ENCODE measurements at places on chromosomes 13 and 19. TPM values are rescaled to one million over a fixed set of nuclear protein-coding genes. Genes with fewer than 3 reads are reported as not detected.

DNA sequence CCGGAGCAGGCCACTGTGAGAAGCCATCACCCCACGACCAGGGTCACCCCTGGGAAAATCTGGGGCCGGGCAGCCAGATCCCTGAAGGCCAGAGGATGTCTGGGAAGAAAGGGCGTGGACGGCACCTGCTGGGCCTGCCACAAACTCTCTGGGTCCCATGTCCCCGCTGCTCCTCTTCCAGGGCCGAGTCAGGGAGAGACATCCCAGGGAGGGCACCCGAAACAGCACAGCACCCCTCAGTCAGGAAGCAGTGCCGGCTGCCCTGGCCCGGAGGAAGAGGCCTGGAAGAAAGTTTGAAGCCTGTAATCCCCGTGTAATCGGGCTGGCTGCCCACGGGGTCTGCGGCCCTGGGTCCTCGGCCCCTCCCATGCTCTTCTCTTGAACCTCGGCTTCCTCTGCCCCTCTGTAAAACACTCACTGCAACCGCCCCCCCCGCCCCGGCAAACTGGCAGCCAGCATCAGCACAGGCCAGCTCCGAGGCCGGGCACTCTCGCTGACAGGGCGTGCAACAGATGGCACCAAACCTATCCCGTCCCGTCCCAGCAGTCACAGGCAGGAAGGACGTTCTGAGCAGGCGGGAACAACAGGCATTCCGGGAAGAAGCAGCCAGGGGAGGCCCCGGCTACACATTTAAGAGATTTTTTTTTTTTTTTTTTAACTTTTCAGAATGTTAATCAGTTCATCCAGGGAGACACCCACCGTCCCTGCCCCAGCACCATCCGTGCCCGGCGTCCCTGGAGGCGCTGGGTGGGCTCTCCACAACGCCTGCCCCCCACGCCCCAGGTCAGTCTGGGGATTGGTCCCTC is 1.5 kb downstream of the SBNO2 start:
- H3K27ac ChIP-seq = peak overlapping the region; percentile 100
- H3K36me3 ChIP-seq = peaks cover 6% of the 10 kb centered on the region
- no peak for DNase-seq
- peak overlapping the region; percentile 94 for H3K4me3 ChIP-seq
- no peaks in the 10 kb centered on the region for H3K27me3 ChIP-seq
- peaks cover 86% of the 10 kb centered on the region for H3K4me1 ChIP-seq

GRCh38 chr19:1882786-1883692 is 2.3 kb downstream of the ABHD17A start:
- H3K4me1 ChIP-seq = peaks cover 38% of the 10 kb centered on the region
- no peaks in the 10 kb centered on the region for H3K36me3 ChIP-seq
- peak overlapping the region; percentile 96 for H3K27ac ChIP-seq
- H3K4me3 ChIP-seq = peak overlapping the region; percentile 98

GRCh38 chr19:47247308-47247990 is 8.9 kb upstream of the CCDC9 start:
- no peak overlapping the region for H3K4me3 ChIP-seq
- H3K27ac ChIP-seq = no peak overlapping the region
- H3K27me3 ChIP-seq = no peaks in the 10 kb centered on the region
- no peak for DNase-seq
- peaks cover 14% of the 10 kb centered on the region for H3K4me1 ChIP-seq

The TNFAIP8L1 gene
- 4.4 TPM for total RNA-seq

The UGGT2 gene
- 8.4 TPM for total RNA-seq

DNA sequence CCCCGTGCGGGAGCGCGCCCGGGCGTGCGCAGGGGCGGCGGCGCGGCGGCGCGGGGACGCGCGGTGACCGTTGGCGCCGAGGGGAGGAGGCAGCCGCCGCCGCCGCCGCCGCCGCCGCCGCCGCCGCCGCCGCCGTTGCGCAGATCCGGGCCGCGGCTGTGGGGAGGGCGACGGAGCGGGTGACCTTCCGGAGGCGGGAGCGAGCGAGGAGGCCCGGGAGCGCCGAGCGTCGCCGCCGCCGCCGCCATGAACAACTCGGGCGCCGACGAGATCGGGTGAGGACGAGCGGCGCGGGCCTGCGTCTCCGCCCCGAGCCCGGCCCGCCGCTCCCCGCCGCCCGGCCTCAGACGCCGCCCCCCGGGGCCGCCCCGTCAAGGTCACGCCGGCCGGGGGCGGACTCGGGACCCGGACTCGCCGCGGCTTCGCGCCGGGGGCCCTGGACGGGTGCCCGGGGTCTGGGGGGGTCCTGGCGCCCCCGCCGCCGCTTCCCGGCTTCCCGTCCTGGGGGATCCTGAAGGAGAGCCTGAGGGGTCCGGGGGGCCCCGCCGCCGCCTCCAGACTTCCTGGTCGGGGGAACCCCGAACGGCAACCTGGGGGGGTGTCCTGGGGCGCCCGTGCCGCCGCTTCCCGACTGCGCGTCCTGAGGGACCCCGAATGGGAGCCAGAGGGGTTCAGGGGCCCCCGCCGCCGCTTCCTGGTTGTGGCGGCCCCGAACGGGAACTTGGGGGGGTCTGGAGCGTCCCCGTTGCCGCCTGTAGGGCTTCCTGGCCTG is at the start of gene DAZAP1:
Gene DAZAP1, plus strand, starts transcription at position 59 of the 772 bp plus-strand sequence. Its CDS starts 188 bp downstream, at position 247.
- no peaks in the 10 kb centered on the region for H3K27me3 ChIP-seq
- DNase-seq = no peak
- peak within 1 kb of the TSS; percentile 98 for H3K4me3 ChIP-seq
- H3K36me3 ChIP-seq = no peaks in the 10 kb centered on the region

DNA sequence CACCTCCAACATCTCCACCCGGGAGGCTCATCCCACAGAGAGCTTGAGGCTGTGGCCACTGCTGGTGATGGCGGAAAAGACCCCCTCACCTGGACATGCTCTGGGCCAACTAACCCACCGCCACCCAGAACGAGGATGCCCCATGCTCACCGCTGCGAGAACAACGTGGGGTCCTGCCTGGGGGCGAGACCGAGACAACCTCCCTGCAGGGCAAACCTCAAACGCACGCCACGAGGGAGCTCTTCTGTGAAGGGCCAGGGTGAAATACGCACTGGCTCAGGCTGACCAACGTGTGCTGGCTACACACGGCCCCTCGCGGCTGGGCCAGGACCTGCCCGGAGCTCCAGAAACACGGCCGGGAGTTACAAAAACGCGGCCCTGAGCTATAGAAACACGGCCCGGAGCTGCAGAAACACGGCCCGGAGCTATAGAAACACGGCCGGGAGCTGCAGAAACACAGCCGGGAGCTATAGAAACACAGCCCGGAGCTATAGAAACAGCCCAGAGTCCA is 19.0 kb upstream of the PLPP2 start:
- H3K36me3 ChIP-seq = peaks cover 91% of the 10 kb centered on the region
- H3K4me1 ChIP-seq = no peaks in the 10 kb centered on the region
- H3K4me3 ChIP-seq = peak overlapping the region; percentile 7

DNA sequence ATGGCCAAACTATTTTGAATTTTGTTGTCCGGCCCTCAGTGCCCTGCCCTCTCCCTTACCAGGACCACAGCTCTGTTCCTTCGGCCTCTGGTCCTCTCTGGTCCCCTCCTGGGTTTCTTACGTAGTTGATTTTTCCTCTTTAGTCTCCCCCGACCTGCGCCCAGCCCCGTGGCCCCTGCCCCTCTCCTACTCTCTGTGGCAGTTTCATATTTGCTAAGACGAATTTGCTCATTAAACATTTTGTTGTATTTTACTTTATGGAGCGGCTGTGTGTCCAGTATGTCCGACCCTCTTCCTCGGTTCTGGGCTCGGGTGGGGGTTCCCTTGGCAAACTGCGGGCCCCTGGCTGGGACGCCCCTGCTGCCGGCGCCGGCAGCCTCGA is 576 bp upstream of the EPN1 start:
- H3K4me1 ChIP-seq = peaks cover 32% of the 10 kb centered on the region
- peak overlapping the region; percentile 100 for H3K4me3 ChIP-seq
- no peaks in the 10 kb centered on the region for H3K27me3 ChIP-seq

The TNFSF9 gene
- 14.4 TPM for total RNA-seq

GRCh38 chr13:98462241-98462882 is 114.5 kb downstream of the STK24 start:
- H3K36me3 ChIP-seq = peaks cover 27% of the 10 kb centered on the region
- no peak for DNase-seq
- H3K27me3 ChIP-seq = no peaks in the 10 kb centered on the region
- no peaks in the 10 kb centered on the region for H3K4me1 ChIP-seq
- H3K27ac ChIP-seq = no peak overlapping the region
- no peak overlapping the region for H3K4me3 ChIP-seq

- no peaks in the 10 kb centered on the region for H3K27me3 ChIP-seq
- H3K4me1 ChIP-seq = no peaks in the 10 kb centered on the region
- H3K36me3 ChIP-seq = no peaks in the 10 kb centered on the region
- no peak overlapping the region for H3K27ac ChIP-seq
- H3K4me3 ChIP-seq = no peak overlapping the region
- no peak for DNase-seq
Measured at GRCh38 chr13:85191996-85192718, 607.1 kb downstream of the SLITRK6 start.

The ATP1A3 gene
- total RNA-seq = 0.19 TPM

- DNase-seq = no peak
- H3K27ac ChIP-seq = no peak overlapping the region
- H3K4me1 ChIP-seq = no peaks in the 10 kb centered on the region
- H3K36me3 ChIP-seq = no peaks in the 10 kb centered on the region
- no peaks in the 10 kb centered on the region for H3K27me3 ChIP-seq
- H3K4me3 ChIP-seq = no peak overlapping the region
Measured at GRCh38 chr13:91158017-91158395, 189.5 kb upstream of the MIR17HG start.

GRCh38 chr19:42335374-42335936 is 10.0 kb downstream of the MEGF8 start:
- H3K27me3 ChIP-seq = no peaks in the 10 kb centered on the region
- H3K4me3 ChIP-seq = no peak overlapping the region
- H3K4me1 ChIP-seq = no peaks in the 10 kb centered on the region

DNA sequence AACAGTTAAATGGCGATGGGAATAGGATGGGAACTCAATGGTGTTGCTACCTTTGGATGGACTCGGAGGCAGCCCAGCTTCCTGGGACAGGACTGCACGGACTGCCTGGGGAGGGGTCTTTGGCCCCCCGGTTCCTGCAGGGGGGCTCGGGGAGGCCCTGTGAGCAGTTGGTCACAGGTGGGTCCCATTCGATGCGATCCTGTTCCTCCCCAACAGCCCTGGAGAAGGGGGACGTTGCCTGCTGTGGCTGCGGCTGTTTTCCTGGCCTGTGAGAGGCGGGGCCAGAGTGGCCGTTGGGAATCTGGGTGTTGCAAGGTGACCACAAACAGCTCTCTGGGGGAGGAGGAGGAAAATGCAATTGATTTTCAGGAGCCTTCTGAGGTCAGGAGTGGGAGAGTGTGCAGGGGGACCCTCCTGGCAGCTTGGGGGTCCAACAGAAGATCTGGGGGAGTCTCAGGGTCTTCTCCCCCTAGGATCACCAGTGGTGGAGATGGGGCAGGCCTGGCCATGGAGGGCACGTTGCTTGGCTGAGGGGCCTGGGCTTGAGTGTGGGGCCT is 1.9 kb upstream of the PLPPR3 start:
- no peaks in the 10 kb centered on the region for H3K36me3 ChIP-seq
- DNase-seq = no peak
- no peak overlapping the region for H3K4me3 ChIP-seq
- peaks cover 17% of the 10 kb centered on the region for H3K27me3 ChIP-seq
- H3K27ac ChIP-seq = no peak overlapping the region

The PTPRH gene
- total RNA-seq = 1.3 TPM

The ALOX5AP gene
- total RNA-seq = 4.7 TPM

- H3K36me3 ChIP-seq = no peaks in the 10 kb centered on the region
- H3K27ac ChIP-seq = no peak overlapping the region
- H3K4me1 ChIP-seq = peaks cover 20% of the 10 kb centered on the region
- H3K4me3 ChIP-seq = no peak overlapping the region
Measured at GRCh38 chr19:50319156-50319555, 10.0 kb downstream of the KCNC3 start.

DNA sequence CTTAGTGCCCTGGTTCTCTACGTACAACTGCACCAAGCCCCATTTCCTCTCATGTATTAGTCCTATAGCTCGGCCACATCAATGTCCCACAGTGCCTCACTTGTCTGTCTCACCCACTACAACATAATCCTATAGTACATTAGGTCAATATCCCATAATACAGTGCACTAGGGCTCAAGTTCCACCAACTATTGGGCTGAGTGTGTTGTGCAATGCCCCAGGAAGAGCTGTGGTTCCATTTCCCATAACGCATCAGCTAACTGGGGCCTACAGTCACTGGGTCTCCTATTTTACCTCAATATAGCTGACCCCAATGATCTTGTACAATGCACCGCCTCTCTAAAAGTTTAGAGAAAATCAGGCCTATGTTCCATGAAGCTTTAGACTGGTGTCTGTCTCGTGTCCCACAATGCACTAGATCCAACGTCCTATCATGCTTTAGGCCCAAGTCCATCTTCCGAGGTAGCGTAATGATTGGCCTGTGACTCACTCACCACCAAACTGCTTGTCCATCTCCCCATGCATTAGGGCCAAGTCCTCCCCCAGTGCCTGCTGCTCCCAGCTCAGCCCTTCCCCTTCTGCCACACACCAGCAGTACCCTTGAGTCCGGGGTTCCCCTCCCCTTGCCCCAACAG is 21.8 kb downstream of the TSKS start:
- H3K4me3 ChIP-seq = no peak overlapping the region
- no peaks in the 10 kb centered on the region for H3K27me3 ChIP-seq

The PRTN3 gene
- not detected for total RNA-seq

DNA sequence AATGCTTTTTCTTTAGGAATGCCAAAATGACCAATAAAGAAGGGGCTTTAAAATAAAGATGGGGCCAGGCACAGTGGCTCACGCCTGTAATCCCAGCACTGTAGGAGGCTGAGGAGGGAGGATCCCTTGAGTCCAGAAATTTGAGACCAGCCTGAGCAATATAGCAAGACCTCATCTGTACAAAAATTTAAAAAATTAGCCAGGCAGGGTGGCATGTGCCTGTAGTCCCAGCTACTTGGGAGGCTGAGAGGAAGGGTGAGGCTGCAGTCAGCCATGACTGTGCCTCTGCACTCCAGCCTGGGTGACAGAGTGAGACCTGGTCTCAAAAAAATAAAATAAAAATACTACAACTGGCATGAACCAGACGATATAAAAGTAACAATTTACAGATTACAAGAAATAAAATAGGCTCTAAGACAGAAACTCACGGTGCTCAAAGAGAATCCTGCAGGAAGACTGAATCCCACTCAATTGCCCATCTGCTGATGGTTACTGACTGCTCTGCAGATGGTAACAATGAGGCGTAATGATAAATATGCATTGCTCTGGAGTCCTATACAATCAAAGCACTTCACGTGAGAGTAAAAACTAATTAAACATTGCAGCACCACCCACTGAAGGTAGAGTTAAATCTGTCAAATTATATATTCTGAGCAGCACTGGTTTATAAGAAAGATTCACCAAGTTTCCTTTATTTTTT is 93.2 kb downstream of the LHFPL6 start:
- DNase-seq = no peak
- H3K27me3 ChIP-seq = no peaks in the 10 kb centered on the region
- no peak overlapping the region for H3K27ac ChIP-seq
- H3K36me3 ChIP-seq = no peaks in the 10 kb centered on the region
- peaks cover 19% of the 10 kb centered on the region for H3K4me1 ChIP-seq

DNA sequence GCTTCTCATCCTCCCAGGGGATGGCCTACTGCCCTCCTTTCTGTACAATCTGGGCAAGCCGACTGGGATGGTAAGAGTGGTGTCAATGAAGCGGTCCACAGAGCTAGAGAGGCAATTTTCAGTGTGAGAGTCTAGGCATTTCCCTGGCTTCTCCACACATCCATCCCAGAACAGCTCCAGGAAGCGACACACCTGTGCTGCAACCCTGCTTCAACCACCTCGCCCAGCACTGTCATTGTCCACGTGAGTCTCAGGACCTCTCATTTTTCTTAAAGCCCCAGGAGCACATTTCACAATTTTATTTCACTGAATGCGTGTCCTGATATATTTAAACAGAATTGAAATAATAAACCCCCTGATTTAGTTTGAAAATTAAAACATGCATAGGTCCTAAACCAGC is 15.5 kb upstream of the UBL3 start:
- no peak for DNase-seq
- no peaks in the 10 kb centered on the region for H3K4me1 ChIP-seq
- no peak overlapping the region for H3K4me3 ChIP-seq
